ENCODE measurements at places on chromosomes 2 and 18. TPM values are rescaled to one million over a fixed set of nuclear protein-coding genes. Genes with fewer than 3 reads are reported as not detected.

Gene CFC1
- total RNA-seq: not detected

Gene ADGRF3
- total RNA-seq: 0.83 TPM

Gene PNO1
- 14.0 TPM for total RNA-seq

Gene VWC2L
- total RNA-seq: not detected

Gene CHRNA1
- total RNA-seq: not detected

Gene ALK
- total RNA-seq: 0.09 TPM

DNA sequence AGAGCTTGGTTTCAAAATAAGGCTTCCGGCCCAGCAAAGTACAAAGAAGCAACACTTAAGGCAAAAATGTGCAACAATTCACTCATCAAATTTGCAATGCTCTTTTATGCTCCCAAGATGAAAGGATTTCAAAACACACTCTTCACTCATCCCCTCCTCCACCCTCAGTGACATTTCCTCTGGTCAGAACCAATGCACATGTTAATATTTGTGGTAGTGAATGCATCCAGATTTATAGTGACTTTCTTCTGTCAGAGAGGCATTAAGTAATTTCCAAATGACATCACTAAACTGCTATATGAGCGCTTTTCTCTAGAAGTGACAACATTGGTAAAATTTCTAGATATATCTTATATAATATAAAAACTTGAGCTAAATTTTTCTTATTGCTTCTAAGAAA is 800.4 kb downstream of the NRXN1 start:
- DNase-seq: no peak

DNA sequence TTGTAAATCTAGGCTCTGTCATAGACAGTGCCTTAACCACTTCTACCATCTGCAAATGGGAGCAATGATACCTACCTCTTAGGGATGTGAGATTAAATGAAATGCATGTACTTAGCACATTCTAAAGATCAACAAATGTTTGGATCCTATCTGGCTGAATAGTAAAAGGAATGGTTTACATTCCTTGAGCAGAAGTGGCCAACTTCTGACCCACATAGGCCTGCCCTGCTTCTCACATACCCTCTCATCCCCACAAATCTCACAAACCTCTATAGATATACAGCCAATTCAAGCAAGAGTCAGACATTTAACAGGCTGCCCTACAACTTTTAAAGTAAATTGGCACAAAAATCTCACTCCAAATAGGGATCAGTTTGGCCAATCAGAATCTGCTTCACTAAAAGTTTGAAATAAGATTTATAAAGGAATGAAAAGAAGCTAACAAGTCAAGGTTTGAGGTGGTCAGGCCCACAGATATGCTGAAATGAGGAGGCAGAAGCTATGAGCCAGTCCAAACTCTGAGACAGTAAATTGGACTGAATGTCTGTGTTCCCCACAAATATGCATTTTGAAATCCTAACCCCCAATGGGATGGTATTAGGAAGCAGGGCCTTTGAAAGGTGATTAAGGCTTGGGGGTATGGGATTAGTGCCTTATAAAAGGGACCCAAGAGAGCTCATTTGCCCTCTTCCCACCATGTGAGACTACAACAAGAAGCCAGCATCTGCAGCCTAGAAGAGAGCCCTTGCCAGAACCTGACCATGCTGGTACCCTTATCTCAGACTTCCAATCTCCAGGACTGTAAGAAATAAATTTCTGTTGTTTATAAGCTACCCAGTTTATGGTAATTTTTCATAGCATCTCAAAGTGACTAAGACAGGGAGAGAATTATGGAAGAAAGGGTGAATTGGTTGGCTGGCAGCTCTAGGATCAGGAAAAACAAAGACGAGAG is 227.8 kb upstream of the RBMS1 start:
- DNase-seq: no peak

DNA sequence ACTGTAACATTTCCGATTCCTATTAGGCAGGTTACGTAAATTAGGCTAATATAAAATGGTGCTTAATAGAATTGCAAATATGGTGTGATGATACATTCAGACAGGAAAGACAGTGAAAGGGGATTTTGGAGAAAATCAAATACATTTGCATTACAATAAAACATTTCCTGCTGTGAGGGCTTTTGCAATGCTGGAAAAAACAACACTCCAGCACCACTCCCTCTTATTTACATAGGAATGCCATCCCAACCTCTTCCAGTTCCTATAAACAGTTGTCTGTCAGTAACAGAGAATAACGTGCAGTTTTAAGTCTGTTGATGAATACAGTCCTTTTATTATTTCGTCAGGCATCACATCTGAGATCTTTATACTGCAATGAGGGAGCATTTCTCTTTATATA is 298.8 kb upstream of the FANCL start:
- DNase-seq: no peak

GRCh38 chr18:63850020-63850419 is 37.5 kb upstream of the SERPINB2 start:
- DNase-seq: no peak

DNA sequence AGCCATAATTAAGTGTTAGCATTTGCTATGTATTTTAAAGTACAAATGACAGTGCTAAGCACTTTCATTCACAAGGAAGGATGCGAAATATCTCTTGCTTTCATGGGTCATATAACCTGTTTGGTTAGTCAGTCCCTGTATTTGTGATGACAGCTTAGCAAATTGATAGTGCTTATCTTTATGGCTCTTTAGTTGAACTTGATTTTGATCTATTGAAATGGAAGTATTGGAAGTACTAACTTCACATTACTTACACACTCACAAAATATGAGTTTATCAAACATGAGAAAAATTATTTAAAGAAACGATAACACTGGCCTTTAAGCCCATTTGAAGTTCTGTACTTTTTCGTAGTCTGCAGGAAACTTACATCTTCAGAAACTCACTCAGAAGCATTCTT is 97.4 kb upstream of the NEUROD1 start:
- DNase-seq: no peak

DNA sequence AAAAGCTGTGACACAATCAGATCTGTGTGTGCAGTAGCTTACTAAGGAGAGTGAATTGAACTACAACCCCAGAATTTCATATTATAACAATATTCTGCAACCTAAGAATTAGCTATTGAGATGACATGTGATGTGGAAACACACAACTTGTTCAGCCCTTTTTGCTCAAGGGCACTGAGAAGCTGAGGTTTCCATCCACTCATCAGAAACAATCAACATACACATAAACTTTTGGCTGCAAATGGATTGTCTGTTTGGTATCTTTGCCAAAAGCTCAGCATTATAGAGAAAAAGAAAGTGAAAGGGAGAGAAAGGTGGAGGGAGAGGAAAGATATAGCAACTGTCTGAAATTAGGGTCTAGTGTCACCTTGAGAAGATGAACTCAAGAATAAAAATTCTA is 117.2 kb upstream of the KLF7 start:
- no peak for DNase-seq

GRCh38 chr2:44277541-44277940 is 2.3 kb downstream of the SLC3A1 start:
- DNase-seq: no peak

DNA sequence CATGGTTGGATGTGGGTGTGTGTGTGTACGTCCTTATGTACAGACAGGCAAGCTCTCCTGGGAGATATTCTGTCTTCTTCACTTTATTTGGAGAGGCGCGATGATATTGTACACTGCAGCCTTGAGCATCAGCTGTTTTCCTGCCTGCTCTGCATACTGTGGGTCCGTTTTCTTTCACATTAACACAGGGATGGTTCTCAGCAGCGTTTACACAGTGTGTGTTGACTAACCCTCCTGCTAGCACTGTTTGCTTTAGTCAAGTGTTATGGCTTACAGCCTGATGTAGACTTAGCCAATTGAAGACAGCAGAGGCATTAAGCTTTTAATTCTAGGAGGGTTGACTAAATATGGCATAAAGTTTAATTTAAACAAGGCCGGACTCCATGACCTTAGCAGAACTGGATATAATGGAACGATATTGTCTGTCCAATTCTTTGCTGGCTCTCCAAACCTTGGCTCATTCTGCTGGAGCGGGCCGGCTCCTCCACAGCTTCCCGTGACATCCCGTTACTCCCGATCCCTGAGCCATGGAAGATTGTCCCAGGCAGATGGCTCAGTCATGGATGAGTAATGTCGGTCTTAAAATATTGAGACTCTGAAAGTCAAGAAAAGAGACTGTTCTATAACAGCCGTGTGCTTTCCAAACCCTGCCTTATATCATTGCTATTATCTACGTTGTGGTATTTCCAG is 134.7 kb downstream of the TPGS2 start:
- no peak for DNase-seq

DNA sequence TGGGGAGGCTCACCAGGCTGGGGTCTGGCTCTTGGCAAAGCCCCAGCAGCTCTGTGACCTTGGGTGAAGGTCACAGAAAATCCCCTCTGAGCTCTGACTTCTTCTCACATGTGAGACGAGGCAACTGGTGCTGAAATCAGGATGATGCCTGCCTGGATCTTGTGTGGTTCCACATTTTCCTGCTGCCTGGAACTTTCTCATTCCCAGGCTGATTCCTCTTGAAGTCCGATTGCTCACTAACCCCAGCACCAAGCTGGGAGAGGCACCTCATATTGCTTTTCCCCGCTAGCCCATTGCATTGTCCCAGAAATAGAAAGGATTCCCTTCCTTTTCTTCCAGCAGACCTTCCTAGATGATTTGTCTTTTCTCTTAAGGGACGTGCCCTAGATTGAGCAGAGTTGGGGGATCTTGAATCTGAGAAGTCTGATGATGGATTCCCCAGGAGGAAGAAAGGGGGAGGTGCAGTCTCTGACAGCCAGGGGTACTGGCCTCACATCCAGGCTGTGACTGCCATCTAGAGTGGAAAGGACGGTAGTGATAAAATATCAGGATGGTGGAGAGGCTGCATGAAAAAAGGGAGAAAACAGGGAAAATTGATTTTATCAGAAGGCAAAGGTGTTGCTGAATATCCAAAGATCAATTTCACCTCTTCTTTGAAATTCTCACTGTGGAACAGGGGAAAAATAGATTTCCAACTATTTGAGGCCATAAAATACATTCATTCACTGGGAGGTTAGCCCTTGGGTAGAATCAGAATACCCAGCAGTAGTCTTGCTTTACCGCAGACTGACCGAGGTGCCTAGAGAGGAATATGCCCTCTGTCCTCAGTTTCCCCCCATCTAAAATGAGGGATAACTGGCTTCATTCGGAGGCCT is 96.3 kb downstream of the FAM210A start:
- DNase-seq: peak; percentile 57

DNA sequence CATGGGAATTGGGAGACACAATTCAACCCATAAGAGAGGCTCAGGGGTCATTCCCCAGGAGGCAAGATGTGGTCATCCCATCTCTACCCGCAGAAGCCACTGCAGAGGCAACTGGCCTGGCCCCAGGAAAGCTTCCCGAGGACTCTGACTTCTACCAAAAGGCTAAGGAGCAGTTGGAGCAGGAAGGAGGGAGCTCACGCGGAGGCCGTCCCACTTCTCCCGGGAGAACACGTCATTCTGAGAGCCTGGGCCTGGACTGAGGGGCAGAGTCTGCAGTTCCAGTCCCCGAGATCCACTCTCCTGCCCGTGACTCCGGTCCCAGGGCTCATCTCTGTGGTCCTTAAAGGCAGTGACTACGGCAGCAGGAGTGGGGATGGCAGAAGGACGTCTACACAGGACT is 69.0 kb upstream of the TAF1B start:
- no peak for DNase-seq

- no peak for DNase-seq
Measured at GRCh38 chr2:50133766-50134165, 898.2 kb downstream of the NRXN1 start.

DNA sequence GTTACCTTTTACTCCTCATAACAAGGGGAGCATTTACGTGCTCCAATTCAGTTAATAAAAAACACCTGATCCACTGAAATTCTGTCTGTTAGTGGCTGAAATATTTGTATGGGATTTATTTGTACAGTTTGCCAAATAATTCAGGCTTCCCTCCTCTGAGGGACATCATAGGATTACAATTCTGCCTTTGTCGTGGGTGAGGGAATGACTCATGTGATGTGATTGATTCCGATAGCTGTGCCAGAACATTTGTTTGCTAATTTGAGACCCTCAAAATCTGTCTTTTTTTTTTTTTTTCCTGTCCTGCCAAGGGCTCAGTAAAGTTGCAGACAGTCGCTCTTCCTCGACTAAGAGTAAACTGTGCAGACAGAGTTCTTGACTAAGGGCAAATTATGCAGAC is 612.6 kb upstream of the CDH2 start:
- DNase-seq: no peak
